ENCODE measurements at places on chromosomes 7 and 10.

DNA sequence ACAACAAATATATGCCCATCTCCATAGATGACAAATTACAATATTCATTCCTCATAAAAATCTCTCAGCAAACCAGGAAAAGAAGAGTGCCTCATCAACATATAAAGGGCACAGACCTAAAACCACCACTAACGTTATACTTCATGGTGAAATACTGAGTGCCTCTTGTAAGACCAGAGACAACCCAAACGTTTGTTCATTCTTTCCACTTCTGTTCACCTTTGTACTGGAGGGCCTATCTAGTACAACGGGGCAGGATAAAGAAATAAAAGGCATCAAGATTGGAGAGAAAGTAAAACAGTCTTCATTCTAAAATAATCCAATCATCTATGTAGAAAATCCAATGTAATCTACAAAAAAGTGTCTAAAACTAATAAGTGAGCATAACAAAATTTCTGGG is 79.1 kb downstream of the LARP4B start:
- peak; percentile 2 for DNase-seq

GRCh38 chr7:43489257-43489656 is 93.7 kb upstream of the STK17A start:
- no peak for DNase-seq

- DNase-seq, result peak; percentile 67
These were observed 558 bp downstream of the VOPP1 start for GRCh38 chr7:55571511-55572377.

GRCh38 chr10:122725768-122726167 is 26.1 kb upstream of the C10orf120 start:
- DNase-seq, result no peak

- DNase-seq, result peak; percentile 40
These were observed 2.1 kb downstream of the FAM20C start for GRCh38 chr7:194252-195009.

GRCh38 chr10:129942936-129943715 is 20.9 kb downstream of the EBF3 start:
- DNase-seq, result no peak

DNA sequence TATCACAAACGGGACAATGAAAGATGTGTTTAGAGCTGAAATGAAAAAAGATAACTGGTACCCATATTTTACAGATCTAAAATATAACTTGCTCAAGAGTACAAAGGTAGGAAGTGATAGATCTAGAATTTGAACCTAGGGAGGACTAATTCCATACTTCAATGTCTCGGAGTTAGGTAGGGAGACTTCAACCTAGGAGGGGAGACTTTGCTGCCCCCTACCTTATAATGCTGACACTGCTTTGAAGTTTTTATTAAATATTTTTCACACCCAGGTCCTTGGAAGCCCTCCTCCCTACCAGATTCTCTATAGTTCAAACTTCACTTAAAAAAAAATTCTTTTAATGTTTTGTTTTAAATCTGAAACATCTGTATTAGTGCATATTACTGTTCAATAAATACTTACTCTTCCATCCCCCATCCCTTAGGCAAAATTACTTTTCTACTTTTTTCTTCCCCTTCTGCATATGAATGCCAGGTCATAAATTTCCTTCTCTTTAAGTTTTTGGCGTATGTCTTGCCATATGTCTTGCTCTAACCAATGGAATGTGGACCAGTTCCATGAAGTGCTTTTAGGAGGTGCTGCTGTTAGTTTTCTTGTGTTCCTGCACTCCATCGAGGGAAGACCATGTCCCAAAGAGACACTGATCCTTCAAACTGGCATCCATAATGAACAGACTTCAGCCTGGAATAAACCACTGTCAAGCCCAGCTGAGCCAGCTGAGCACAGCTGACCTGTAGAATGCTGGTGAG is 57.8 kb downstream of the MICU1 start:
- DNase-seq, result peak; percentile 28

DNA sequence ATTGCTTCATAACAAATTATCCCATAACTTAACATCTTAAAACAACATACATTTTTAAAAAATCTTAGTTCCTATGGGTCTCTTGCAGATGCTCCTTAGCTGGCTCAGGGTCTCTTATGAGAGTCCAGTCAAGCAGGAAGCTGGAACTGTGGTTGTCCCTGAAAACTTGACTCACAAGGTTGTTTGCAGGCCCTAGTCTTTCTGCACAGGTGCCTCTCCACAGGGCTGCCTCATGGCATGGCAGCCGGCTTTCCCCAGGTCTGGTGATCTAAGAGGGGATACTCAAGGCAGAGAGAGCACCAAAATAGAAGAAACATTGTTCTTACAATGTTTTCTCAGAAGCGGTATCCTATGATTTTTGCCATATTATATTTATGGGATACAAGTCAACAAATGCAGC is 127.1 kb downstream of the CDK14 start:
- no peak for DNase-seq

DNA sequence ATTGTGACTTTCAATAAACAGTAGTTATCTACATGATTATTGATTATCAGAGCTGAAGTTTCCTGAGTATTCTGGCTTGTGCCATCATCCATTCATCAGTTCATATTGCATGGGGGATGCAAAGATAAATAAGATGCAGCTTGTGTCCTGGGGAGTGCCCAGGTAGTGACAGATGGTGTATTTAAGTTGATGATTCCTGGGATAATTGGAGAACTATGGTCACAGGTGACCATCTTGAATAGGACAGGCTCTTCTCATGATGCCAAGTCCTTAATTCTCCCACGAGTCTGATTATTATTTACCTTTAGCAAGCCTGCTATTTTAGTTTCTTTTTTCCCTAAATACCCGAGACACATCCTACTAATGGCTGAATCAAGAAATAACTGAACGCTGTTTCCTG is 64.9 kb downstream of the PLPP4 start:
- no peak for DNase-seq

- no peak for DNase-seq
These were observed 14.9 kb upstream of the EZH2 start for GRCh38 chr7:148898845-148899484.

- DNase-seq, result no peak
These were observed 1509.1 kb downstream of the REEP3 start for GRCh38 chr10:65030263-65030662.

DNA sequence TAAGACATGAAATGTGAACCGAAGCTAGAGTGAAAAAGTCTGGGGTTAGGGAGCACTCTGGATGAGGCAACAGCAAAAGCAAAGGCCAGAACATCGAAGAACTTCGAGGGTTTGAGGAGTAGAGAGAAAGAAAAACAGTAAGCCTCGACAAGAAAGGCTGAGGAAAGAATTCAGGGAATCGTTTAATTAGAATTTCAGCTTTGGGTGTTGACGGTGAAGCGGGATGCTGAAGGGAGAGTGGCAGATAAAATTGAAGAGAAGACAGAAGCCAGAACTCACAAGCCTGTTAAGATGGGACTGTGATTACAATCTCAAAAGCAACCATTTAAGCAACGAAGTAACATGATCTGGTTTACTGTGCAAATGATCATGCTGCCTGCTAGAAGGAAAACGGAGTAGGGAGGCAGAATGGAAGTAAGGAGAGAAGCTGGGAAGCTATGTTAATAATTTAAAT is 2.1 kb downstream of the TRDMT1 start:
- DNase-seq, result no peak

- DNase-seq, result peak; percentile 87
These were observed 97.5 kb downstream of the FAM53B start for GRCh38 chr10:124646483-124647352.

GRCh38 chr10:77338143-77338542 is 299.5 kb downstream of the KCNMA1 start:
- DNase-seq, result no peak

DNA sequence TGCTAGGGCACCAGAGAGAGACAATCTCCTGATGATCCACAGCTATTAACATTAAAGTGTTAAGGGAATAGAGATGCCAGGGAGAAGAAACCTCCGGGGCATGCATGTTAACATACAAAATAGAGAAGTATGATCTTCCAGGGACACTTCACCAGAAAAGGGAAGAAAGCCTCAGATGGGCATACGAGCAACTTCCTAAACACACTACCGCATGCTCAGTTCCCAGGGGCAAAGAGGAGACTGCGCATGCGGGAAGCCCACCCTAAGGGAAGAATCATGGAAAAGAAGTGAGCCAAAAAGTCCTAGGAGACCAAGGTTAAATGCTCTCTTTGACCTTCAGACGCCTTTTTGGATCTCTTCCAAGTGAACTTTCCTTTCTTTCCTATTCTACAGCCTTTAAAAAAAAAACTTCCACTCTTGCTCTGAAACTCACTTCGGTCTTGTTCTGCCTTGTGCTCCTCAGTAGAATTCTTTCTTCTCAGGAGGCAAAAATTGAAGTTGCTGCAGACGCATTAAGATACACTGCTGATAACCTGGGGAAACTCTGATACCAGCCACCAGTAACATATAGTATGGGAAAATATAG is 1211.3 kb downstream of the REEP3 start:
- no peak for DNase-seq

DNA sequence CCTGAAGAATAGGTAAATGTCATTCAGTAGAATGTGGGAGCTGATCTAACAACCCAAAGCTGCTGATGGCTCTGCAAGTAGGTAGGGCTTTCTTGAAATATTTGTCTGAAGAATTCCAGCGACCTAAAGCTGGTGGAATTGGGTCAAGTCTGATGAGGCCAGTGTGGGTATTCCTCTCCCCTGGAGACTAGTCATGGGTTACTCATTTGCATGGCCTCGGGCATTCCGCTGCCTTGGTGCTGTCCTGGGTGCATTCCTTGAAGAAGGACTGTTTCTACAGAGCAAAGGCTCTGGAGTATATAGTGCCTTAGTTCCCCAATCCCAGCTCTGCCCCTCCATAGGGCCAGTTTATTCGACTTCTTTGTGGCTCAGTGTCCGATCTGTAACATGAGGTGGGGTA is 19.2 kb downstream of the PDK4 start:
- peak; percentile 44 for DNase-seq

DNA sequence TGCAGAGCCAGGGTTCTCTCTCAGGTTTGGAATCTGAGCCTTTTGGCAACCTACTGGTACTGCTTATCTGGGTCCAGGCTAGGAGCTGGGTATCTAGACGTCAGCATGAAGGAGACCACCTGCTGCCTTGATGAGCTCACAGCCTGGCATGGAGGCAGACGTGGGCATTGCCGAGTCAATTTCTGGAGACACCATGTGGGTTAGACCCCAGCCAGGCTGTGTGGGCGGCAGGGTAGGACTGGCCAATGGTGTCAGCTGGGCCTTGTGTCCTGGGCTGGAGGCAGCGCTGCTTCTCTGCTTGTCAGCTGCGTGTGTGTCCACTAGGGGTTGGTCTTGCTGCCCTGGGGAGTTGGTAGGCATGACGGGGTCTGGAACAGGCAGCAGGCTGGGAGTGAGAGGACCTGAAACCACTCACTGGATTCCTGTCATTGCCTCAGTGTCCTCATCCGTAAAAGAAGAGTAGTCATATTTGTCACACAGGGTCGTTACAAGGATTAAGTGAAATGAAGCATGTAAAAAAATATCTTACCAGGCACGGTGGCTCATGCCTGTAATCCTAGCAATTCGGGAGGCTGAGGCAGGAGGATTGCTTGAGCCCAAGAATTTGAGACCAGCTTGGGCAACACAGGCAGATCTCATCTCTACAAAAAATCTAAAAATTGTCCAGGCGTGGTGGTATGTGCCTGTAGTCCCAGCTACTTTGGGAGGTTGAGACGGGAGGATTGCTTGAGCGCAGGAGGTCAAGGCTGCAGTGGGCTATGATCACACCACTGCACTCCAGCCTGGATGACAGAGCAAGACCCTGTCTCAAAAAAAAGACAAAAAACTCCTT is 31.7 kb upstream of the ANKRD2 start:
- DNase-seq, result peak; percentile 31

DNA sequence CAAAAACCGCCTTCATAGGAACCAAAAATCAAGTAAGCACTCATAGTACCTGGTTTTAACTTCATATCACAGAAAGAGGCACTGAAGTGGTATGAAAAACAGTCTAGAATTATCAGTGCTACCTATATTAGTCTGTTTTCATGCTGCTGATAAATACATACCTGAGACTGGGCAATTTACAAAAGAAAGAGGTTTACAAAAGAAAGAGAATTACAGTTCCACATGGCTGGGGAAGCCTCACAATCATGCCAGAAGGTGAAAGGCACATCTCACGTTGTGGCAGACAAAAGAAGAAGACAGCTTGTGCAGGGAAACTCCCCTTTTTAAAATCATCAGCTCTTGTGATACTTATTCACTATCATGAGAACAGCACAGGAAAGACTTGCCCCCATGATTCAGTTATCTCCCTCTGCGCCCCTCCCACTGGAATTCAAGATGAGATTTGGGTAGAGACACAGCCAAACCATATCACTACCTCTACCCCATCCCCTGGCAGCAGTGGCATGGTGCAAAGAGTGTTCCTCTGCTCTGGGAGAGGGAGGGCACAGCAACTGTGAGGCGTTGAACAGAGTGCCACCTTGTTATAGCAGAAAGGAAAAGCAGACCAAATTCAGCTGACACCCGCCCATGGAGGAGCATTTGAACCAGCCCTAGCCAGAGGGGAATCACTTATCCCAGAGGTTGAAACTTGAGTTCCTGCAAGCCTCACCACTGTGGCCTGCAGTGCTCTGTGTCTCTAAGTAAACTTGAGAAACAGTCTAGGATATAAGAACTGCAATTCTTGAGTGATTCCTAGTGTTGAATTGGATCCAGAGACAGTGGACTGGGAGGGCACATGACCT is 61.9 kb upstream of the PTPRZ1 start:
- DNase-seq, result no peak

DNA sequence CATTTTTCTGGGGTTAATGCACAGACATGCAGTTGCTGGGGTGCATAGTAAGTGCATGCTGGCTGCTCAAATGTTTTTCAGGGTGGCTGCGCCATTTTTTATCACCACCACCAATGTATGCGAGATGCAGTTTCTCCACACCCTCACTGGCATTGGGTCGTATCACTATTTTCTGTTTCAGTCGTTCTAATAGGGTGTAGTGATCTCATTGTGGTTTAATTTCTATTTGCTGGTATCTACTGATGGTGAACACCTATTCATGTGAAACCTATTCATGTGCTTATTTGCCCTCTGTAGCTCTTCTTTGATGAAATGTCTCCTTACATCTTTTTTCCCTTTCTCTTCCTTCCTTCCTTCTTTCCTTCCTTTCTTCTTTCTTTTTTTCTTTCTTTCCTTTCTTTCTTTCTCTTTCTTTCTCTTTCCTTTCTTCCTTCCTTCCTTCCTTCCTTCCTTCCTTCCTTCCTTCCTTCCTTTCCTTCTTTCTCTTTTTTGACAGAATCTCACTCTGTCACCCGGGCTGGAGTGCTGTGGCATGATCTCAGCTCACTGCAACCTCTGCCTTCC is 84.3 kb downstream of the ELFN1 start:
- no peak for DNase-seq

DNA sequence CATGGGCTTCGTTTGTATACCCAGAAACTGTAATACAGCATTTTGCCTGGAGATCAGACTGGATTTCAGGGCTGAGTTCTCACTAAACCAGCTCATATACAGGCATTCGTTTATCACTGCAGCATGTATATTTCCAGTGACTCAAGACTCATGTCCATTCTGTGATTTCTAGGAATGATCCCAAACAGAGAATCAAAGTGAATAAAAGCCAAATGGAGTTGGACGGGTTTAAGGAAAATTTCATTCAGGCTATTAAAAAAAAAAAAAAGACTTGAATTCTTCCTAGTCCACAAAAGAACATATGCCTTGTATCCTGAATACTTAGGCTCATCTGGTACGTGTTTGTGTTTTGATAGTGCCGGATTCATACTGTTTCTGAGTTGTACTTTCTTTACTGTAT is 46.8 kb downstream of the TET1 start:
- no peak for DNase-seq

Measured in suppressor macrophage treated with lipopolysaccharide for 1 hour (primary cell).